Activated naive CD4-positive, alpha-beta T cell treated with Interleukin-2 at 50 U/mL for 16 hours (primary cell): ENCODE measurements at places on chromosomes 6 and 20.

- DNase-seq, result no peak
These were observed 539.1 kb upstream of the MARCKS start for GRCh38 chr6:113317891-113318574.

- peak; percentile 6 for DNase-seq
These were observed 49.2 kb downstream of the GMDS start for GRCh38 chr6:2196079-2196679.

DNA sequence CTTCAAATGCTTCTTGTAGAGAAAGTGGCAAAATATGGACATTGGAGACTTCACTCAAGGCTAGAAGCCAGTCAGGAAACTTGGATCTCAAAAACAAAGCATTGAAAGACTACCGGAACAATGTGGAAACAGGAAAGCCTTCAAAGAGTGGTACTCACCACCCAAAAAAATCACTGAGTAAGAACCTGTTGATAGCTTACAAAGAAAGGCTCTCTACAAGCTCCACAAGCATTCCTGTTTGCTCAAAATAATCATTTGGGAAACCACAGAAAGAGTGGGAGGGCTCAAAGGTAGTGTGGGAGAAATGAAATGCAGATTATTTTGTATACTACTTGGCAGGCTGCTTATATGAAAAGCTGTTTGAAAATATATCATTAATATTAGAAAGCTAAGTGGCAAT lies 9.5 kb upstream of the DST start:
- no peak for DNase-seq

GRCh38 chr20:13355411-13355810 lies 134.3 kb downstream of the ISM1 start:
- DNase-seq, result no peak

GRCh38 chr20:38790200-38791053 lies 15.1 kb upstream of the PPP1R16B start:
- DNase-seq, result no peak

DNA sequence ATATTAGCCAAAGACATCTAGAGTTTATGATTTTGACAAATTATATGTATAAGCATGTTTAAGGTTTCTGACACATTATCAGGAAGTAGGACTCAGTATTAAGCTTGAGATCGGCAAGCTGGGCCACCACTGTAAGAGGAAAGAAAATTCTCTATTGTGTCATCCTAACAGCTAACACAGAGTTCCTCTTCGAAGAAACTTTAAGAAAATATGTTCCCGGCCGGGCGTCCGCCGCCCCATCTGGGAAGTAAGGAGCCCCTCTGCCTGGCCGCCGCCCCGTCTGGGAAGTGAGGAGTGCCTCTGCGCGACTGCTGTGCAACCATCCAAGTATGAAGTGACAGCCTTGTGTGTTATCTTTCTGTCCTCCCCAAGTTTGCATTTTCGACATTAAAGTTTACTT lies 23.0 kb downstream of the USP49 start:
- no peak for DNase-seq

GRCh38 chr20:50710492-50711063 lies 19.2 kb upstream of the RIPOR3 start:
- DNase-seq, result no peak

GRCh38 chr20:55974491-55975202 lies 30.7 kb downstream of the CBLN4 start:
- no peak for DNase-seq

GRCh38 chr6:154458565-154459470 lies 51.7 kb downstream of the CNKSR3 start:
- DNase-seq, result no peak

DNA sequence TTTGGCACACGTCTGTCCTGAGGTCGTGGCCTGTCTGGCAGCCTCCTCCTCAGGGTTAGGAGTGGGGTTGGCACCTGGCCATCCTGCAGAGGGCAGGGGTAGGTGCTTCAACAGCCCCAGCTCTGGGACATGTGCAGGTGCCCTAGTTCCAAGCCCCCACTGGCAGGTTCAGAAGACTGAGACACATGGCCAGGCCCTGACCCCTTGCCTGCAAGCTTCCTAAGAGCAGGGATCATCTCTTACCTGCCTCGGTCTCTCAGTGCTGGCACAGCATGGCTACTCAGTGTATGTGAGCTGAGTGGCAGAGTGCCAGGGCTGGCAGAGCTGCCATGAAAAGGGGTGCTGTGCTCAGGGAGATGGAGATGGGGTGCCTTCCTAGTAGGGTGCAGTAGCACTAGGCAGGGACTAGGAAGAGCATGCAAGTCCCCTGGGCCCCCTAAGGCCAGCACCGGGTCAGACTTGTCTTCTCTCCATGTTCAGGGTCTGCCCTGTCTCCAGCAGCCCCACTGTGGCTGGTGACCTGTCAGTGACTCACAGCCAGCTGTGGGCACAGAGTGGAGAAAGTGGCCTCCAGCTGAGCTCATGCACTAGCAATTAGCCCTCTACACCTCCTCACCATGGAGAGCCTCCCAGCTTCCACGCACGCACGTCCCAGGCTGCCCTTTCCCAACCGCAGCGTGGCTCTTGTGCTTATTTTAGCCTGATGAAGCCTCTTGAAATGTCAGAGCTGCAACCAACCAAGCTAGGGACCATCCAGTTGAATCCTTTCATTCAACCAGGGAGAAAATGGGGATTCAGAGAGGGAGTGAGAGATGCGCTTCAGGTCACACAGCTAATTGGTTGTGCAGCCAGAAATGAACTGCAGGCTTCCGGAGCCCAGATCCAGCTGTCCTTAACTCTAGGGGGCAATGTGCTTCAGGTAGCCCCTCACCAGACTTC lies 116.6 kb downstream of the MRPL14 start:
- DNase-seq, result no peak

DNA sequence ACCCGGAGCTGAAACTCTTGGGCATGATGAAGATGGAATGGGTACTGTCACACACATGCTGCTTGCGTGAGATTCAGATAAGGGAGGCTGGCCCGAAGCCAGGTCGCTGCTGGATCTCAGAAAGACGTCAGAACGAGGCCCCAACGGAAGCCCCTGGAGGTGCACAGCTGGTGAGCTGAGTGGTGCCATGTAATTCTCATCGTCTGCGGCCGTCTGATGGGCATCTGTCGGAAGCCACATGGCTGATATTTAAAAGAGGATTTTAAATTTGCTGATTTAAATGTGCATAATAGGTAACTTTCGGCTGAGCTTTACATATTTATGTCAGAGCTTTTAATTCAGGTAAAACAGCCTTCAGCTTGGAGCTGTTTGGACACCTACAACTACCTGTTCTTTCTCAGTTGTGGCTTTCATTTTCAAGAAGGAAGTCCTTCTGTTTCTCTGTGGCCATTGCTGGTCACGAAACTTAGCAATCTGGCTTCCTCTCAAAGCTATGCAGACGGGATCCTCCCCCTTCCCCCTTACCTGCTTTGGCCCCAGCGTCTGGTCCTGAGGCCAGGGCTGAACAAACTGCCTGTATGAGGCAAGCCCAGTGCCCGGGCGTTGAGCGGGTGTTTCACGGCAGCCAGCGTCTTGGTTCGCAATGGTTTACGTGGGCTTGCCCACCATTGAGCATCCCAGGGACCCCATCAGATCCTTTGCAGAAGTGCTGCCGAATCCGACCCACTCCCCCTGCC lies 9.2 kb downstream of the SLCO4A1 start:
- DNase-seq, result peak; percentile 74

- DNase-seq, result no peak
These were observed 382.9 kb upstream of the CNR1 start for GRCh38 chr6:88548891-88549505.

- DNase-seq, result peak; percentile 13
These were observed 2.3 kb downstream of the TOX2 start for GRCh38 chr20:43916881-43917371.

- no peak for DNase-seq
These were observed 91.0 kb downstream of the KCNQ5 start for GRCh38 chr6:72712910-72713309.

GRCh38 chr6:113819169-113819830 lies 37.8 kb upstream of the MARCKS start:
- no peak for DNase-seq

DNA sequence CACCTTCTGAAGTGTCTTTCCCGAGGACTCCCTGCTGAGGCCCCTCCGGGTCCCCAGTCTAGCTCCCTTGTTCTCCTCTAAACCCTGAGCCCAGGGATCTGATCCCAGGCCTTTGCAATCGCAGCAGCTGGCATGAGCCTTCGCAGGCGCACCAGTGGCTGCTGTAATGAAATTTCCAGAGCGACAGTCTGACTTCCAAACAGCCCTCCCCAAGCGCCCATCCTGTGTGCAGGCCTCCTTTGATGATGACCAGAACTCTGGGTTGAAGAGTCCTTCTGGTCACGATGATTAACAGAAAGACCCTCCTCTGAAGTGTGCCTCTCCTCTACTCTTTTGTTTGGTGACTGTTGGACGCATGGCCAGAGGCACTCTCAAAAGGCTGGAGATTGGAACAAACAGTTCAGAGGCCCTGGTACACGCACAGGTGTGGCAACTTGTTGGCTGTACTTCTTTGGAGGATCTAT lies 89.1 kb upstream of the MPC1 start:
- DNase-seq, result no peak

DNA sequence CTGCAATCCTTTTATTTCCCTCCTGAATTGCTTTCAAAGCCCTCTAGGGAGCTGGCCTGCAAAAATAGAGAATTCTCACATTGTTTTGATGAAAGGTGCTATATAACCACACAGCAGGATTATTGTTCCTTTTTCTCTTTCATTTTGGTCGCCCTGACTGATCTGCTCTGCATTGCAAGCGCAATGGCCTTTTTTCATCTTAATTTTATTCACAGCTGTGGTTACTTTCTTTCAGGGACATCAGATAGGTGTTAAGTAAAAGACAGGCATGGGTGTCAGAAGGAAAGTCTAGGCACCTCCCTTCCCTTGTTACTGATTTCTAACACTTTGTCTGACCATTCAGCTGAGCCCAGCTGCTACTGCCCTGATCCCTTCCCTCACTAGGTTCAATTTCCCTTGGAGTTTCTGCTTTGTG lies 850.5 kb upstream of the MAP3K7 start:
- no peak for DNase-seq

- peak; percentile 33 for DNase-seq
These were observed 184.3 kb upstream of the OLIG3 start for GRCh38 chr6:137678451-137678850.

- DNase-seq, result no peak
These were observed 242.6 kb upstream of the ARID1B start for GRCh38 chr6:156534594-156534993.

- no peak for DNase-seq
These were observed 188.7 kb downstream of the ZMYND8 start for GRCh38 chr20:47167846-47168245.

GRCh38 chr20:15895560-15896084 lies 677.6 kb downstream of the KIF16B start:
- DNase-seq, result no peak

GRCh38 chr6:136129365-136129764 lies 120.7 kb downstream of the MTFR2 start:
- DNase-seq, result no peak

DNA sequence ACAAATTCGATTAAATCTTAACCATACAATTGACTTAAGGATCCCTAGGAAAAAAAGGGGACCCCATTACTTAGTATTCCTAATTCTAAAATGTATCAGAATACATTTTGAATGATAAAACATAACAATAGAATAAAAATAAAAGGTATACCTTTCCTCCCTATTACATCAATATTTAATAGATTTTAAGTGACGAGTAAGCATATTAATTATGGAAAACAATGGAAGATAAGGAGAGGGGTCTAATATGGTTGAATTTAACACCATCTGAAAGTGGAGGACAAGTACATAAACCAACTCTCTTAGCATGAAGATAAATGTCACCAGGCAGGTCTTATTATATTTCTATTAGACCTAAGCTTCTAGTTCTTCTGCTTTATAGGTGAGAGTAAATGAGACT lies 232.1 kb downstream of the HAO1 start:
- DNase-seq, result no peak

- peak; percentile 37 for DNase-seq
These were observed 20.8 kb upstream of the CHRNA4 start for GRCh38 chr20:63381781-63382431.

DNA sequence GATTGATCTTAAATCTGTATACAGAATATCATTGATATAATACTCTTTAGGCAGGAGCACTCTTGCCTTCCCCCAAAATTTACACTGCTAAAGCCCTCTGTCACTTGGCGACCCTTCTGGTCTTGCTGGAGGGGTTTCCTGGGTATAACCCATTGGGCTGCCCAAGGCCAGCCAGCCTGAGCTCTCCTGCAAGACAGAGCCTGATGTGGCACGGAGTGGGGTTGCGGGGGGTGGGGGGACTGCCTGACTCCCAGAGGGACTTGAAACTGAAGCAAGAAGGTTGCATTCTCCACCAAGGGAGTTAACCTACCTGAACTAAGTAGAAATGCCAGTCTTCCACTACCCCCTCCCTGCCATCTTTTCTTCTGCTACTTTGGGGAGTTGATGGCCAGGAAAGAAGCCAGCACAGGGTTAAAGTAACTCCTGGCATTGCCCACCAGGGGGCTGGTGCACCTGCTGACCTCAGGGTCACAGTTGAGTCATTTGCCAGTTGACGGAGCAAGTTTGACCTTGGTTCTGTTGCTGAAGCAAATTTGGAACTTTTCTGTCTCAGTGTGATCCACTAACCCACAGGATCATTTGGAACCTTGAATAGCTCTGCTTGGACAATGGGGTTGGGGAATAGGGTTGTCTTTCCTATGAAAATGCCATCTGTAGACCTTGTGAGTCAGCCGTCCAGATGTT lies 79.4 kb downstream of the ASXL1 start:
- peak; percentile 23 for DNase-seq

DNA sequence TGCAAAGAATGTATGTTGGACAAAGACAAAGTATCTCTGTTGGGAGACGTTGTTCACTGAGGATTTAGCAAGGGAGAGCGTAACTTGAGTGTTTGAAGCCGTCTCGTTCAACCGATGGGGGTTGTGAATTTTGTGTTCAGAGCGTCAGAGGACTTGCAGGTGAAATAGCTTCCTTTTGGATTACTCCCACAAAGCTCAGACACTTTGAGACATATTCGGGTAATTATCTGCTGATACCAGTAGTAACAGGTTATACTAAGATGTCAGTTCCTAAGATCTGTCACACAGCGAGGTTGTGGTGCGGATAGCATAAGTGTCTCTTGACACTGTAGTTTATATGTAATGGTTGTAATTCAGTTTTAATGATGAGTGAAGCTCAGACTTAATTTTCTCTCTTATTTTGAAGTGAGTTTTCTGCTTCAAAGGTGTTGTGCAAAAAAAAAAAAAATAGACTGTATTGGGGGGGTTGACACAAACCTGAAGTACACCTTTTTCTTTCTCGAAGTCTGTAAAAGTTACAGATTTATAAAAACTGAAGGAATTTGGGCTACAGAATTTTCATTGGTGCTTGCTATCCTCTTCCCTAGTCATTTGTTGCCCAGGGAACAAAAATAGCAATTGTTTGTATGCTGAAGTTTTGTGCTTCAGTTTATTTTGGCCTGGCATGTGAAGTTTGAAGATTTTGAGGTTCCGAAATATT lies 1.7 kb downstream of the ASXL1 start:
- no peak for DNase-seq

GRCh38 chr6:33607784-33608161 lies 13.3 kb upstream of the ITPR3 start:
- peak; percentile 55 for DNase-seq

GRCh38 chr20:43536817-43537440 lies 21.9 kb upstream of the SGK2 start:
- DNase-seq, result no peak

DNA sequence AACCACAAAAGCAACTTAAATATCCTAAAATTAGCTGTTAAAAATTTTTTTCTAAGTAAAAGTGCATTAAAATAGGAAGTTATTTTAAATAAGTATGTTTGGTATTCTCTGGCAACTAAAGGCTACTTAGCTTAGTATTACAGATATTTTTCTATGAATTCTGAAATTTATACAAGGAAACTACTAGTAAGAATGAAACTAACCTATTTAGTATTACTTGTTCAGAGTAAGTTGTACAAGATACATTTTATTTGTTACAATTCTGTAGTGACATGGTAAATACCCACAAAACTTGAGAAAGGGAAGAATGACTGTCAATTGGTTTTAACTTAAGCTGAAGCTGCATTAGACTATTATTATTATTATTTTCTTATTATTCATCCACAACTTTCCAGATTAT lies 6.5 kb downstream of the PHIP start:
- DNase-seq, result no peak
